ENCODE measurements at places on chromosomes 13 and 19.

- no peak for DNase-seq
Measured at GRCh38 chr13:65623148-65623547, 1607.0 kb downstream of the PCDH9 start.

GRCh38 chr13:51262501-51263211 lies 40.5 kb downstream of the FAM124A start:
- DNase-seq: no peak

DNA sequence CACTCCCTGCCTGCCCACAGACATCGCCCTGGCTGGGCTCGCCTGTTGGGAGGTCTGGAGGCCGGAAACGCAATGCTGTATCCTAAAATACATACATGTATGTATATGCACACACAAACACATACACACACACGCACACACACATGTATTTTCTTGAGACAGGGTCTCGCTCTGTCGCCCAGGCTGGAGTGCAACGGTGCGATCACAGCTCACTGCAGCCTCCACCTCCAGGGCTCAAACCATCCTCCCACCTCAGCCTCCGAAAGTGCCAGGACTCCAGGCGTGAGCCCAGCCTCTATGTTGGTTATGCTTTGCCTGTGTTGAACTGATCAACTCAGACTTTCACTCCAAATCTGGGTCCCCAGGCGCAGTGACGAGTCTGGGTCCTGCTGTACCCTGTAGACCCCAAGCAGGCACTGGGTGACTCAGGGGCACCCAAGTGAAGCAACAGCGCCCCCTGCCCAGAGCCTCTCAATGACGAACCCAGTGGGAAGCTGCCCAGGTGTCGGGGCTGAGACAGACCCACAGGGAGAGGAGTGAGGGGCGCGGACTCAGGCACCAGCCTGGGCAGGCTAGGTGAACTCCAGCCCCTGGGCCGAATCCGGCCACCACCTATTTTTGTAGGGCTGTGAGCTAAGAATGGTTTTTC lies 27.4 kb upstream of the CACTIN start:
- no peak for DNase-seq

- no peak for DNase-seq
Measured at GRCh38 chr19:8462571-8462970, 17.8 kb downstream of the HNRNPM start.

- peak; percentile 58 for DNase-seq
Measured at GRCh38 chr19:4506449-4507149, 11.7 kb downstream of the PLIN4 start.
